Upper lobe of right lung (tissue), 1 donor: ENCODE measurements at places on chromosomes 2 and 18. TPM values are rescaled to one million over a fixed set of nuclear protein-coding genes. Genes with fewer than 3 reads are reported as not detected.

Gene PSMA8
- total RNA-seq, result not detected

Gene DLX2
- total RNA-seq, result not detected

Gene MTIF2
- total RNA-seq, result 19.6 TPM

DNA sequence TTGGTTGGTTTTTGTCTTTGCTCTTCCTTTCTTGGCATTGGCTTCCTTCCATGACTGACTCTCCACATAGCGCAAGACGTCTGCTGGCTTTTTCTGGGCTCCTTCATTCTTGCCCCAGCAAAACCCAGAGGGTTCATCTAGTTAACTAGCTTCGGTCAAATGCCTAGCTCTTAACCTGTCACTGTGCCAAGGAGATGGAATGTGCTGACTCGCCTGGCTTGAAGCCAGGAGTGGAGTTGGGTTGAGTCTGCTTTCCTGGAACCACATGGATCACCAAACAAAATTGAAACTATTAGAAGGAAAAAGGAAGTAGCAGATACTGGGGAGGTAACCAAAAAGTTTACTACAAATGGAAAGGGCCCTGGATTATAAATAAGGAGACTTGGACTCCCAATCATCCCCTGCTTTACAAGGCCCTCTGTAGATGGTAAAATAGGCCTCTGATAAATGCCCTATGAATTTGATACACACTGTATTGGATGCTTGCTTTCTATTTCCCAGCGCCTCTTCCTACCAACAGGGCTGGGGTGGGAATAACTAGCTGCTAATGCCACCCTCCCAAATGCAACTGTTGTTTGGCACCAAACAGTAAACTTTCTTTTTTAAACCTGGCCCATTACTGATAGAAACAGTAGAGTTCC lies 11.3 kb downstream of the MALT1 start:
- no peak for DNase-seq
- H3K27me3 ChIP-seq, result no peaks in the 10 kb centered on the region
- H3K36me3 ChIP-seq, result peaks cover 10% of the 10 kb centered on the region
- H3K4me1 ChIP-seq, result peaks cover 4% of the 10 kb centered on the region

- no peaks in the 10 kb centered on the region for H3K27me3 ChIP-seq
- no peaks in the 10 kb centered on the region for H3K4me1 ChIP-seq
- DNase-seq, result no peak
- no peaks in the 10 kb centered on the region for H3K36me3 ChIP-seq
These were observed 224.6 kb downstream of the CELF4 start for GRCh38 chr18:37341016-37341415.

Gene PROM2
- 6.0 TPM for total RNA-seq

- H3K27ac ChIP-seq, result no peak overlapping the region
- H3K4me3 ChIP-seq, result no peak overlapping the region
- no peaks in the 10 kb centered on the region for H3K27me3 ChIP-seq
- no peaks in the 10 kb centered on the region for H3K36me3 ChIP-seq
- peaks cover 3% of the 10 kb centered on the region for H3K4me1 ChIP-seq
These were observed 74.6 kb downstream of the RRM2 start for GRCh38 chr2:10196948-10197696.

DNA sequence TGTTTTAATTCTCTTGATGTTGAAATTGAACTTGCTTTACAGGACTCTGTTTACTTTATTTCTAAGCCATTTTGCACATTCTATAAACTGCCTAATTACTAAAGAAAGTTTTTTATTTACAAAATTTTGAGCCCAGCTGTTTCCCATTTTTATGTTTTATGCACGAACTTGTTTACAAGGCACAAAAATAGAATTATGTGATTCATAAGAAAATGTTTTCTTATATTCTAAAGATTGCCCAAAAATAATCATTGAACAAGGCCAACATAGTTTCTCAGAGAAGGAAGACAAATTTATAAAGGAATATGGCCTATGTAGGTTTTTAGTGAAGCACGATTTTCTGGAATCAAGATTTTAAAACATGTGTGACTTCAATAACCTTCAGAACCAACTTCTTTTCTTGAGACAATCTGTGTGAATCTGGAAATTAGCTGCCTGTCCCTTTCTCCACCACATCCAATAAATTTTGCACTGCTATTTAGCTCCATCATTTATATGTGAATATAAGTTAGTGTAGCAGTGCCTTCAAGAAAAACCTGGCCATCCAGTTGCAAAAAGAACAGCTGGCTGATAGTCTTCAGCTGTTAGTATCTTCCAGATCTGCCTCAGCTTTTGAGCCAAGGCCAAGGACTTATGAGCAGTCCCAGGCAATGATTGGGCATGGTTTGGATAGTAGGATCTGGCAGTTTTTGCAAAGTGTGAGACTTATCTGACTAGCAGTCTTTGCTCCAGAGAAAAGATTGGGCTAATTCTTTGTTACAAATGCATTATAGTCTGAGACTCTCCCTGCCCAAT lies 253.2 kb upstream of the COL3A1 start:
- no peak for DNase-seq
- no peaks in the 10 kb centered on the region for H3K27me3 ChIP-seq
- H3K4me1 ChIP-seq, result no peaks in the 10 kb centered on the region
- H3K4me3 ChIP-seq, result no peak overlapping the region
- H3K36me3 ChIP-seq, result no peaks in the 10 kb centered on the region

Gene DAPL1
- not detected for total RNA-seq

DNA sequence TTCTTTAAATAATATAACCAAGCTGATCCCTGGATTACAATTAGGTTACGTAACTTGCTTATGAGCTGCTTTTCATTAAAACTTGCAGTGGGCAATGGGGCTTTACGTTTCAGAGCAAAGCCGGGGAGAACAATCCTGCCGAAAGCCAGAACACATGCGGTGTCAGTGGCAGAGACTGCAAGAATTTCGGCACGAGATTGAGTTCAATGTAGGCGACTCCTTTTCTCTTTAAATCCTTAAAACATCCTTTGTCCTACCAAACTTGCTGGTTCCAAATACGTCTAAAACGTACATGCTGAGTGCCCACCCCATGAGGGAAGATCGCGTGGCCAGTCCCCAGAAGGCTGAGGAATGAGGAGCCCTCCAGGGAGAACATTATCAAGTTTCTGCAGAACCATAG lies 36.8 kb upstream of the NCOA1 start:
- peak overlapping the region; percentile 15 for H3K4me3 ChIP-seq
- H3K36me3 ChIP-seq, result no peaks in the 10 kb centered on the region
- no peaks in the 10 kb centered on the region for H3K27me3 ChIP-seq

Gene TWIST2
- 12.2 TPM for total RNA-seq

GRCh38 chr2:238061315-238062202 lies 758 bp downstream of the SCLY start:
- DNase-seq, result no peak
- H3K4me1 ChIP-seq, result peaks cover 15% of the 10 kb centered on the region
- H3K27me3 ChIP-seq, result no peaks in the 10 kb centered on the region
- H3K36me3 ChIP-seq, result peaks cover 15% of the 10 kb centered on the region
- peak overlapping the region; percentile 68 for H3K27ac ChIP-seq

- H3K27me3 ChIP-seq, result no peaks in the 10 kb centered on the region
- peaks cover 12% of the 10 kb centered on the region for H3K4me1 ChIP-seq
- peak overlapping the region; percentile 60 for H3K27ac ChIP-seq
- DNase-seq, result no peak
These were observed 10.3 kb downstream of the SDC1 start for GRCh38 chr2:20214566-20215182.

Gene UGT1A5
- not detected for total RNA-seq

- H3K27ac ChIP-seq, result peak overlapping the region; percentile 20
- no peak overlapping the region for H3K4me3 ChIP-seq
- no peaks in the 10 kb centered on the region for H3K27me3 ChIP-seq
These were observed 23.9 kb downstream of the COL4A3 start for GRCh38 chr2:227188292-227188691.

Gene HOXD12
- total RNA-seq, result not detected

DNA sequence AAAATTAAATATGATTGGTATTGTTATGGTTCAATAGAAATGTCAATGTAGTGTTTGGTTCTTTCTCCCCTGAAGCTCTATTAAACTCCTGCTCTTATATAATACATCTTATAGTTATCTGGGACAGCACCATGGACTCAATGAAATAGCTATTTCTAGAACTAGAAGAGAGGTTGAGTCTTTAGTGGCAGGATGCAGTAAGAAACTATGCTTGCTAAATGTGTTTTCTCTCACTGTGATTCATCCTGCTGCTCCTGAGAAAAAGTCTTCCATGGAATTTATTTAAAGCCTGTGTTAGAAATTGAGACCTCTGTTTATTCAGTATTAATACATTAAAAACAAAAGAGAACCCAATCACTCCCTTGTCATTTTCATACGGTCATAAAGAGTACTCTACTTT lies 61.5 kb downstream of the G6PC2 start:
- no peak overlapping the region for H3K4me3 ChIP-seq
- H3K27me3 ChIP-seq, result no peaks in the 10 kb centered on the region
- no peaks in the 10 kb centered on the region for H3K36me3 ChIP-seq
- no peaks in the 10 kb centered on the region for H3K4me1 ChIP-seq

Gene ATP8B1
- 30.7 TPM for total RNA-seq

DNA sequence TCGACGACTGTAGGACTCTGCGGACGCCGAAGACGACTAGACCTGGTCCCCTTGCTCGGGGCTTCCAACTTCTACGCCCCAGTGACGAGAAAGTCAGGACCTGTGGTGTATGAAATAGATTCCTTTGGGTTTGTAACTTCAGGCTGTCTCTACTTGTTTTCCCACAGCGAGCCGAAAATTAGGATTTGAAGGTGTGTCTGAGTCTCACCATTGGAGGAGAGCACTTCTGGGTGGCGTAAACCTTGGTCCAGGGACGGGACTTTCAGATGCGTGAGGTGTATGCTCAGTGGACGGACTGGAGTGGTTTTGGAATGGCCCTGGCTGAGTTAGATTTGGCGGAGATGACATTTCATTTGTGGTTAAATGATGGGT lies 1.3 kb downstream of the BIRC6 start:
- H3K27ac ChIP-seq, result peak overlapping the region; percentile 66
- no peaks in the 10 kb centered on the region for H3K36me3 ChIP-seq
- peak overlapping the region; percentile 96 for H3K4me3 ChIP-seq
- H3K27me3 ChIP-seq, result no peaks in the 10 kb centered on the region
- H3K4me1 ChIP-seq, result peaks cover 31% of the 10 kb centered on the region
- no peak for DNase-seq

DNA sequence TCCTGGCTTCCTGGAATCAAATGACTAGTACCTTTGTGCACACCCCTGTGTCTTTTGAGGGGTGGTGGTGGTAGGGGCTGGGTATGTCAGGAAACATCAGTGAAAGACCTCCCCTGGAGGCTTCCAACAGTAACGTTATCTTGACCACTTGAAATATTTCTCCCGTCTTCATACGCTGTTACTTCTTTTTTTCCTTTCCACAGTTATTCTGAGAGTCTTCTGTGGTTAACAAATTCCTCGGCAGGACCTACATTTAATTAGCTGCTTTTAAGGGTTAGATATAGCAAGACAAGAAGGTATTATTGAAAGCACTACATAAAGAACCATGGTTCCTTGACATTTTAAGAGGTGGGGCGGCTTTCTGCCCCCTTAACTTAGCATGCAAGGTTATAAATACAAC lies 34.6 kb downstream of the UGP2 start:
- no peak for DNase-seq
- H3K4me1 ChIP-seq, result peaks cover 27% of the 10 kb centered on the region
- no peak overlapping the region for H3K4me3 ChIP-seq
- H3K36me3 ChIP-seq, result peaks cover 15% of the 10 kb centered on the region
- no peaks in the 10 kb centered on the region for H3K27me3 ChIP-seq

DNA sequence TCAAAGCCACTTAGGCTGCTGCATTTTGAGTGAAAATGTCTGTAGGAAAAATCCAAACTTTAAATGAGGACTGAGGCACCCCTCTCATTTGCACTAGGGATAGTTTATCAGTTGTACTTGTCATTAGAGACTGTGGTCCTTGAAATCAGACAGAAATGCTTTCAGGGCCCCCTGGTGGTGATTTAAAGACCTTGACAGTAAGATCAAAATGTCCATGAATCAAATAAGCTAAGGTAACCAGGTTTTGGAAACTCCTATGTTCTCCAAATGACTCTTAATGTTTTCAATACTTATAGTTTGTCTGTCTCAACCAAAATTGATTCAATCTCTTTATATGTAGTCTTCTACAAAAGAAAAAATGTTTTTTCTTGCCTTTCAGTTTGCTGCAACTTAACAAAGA lies 28.8 kb upstream of the DDX18 start:
- no peaks in the 10 kb centered on the region for H3K36me3 ChIP-seq
- no peak overlapping the region for H3K4me3 ChIP-seq
- DNase-seq, result no peak
- no peaks in the 10 kb centered on the region for H3K27me3 ChIP-seq
- no peaks in the 10 kb centered on the region for H3K4me1 ChIP-seq

GRCh38 chr2:63737081-63737751 lies 104.5 kb upstream of the UGP2 start:
- no peak overlapping the region for H3K27ac ChIP-seq
- no peaks in the 10 kb centered on the region for H3K4me1 ChIP-seq
- H3K27me3 ChIP-seq, result no peaks in the 10 kb centered on the region

DNA sequence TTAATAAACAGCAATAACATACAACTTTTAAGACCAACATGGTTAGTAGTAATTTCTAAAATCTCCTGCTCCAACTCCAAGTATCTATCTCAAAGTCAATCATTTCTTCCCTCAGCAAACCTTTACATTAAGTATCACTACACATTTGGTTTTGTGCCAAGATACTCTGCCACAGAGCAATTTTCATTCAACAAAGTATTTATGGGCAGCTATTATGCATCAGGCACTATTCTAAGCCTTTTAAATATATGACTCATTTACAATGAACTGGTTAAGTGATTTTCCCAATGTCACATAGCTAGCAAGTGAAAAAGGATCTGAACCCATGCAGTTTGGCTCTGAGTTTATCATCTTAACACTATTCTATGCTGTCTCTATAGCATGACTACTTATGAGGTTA lies 264.3 kb downstream of the NOL4 start:
- no peaks in the 10 kb centered on the region for H3K27me3 ChIP-seq
- no peak overlapping the region for H3K4me3 ChIP-seq
- H3K4me1 ChIP-seq, result no peaks in the 10 kb centered on the region
- no peak overlapping the region for H3K27ac ChIP-seq
- DNase-seq, result no peak

Gene GLI2
- total RNA-seq, result 4.7 TPM

- peaks cover 28% of the 10 kb centered on the region for H3K4me1 ChIP-seq
- peaks cover 29% of the 10 kb centered on the region for H3K27me3 ChIP-seq
- H3K36me3 ChIP-seq, result no peaks in the 10 kb centered on the region
These were observed 7.6 kb downstream of the CYP26B1 start for GRCh38 chr2:72139874-72140620.

Gene L3MBTL4
- 16.2 TPM for total RNA-seq

Gene ARHGAP25
- 31.8 TPM for total RNA-seq
